Esophagus muscularis mucosa (tissue), 4 donors: ENCODE measurements at places on chromosomes 11 and 22. TPM values are rescaled to one million over a fixed set of nuclear protein-coding genes. Genes with fewer than 3 reads are reported as not detected.

DNA sequence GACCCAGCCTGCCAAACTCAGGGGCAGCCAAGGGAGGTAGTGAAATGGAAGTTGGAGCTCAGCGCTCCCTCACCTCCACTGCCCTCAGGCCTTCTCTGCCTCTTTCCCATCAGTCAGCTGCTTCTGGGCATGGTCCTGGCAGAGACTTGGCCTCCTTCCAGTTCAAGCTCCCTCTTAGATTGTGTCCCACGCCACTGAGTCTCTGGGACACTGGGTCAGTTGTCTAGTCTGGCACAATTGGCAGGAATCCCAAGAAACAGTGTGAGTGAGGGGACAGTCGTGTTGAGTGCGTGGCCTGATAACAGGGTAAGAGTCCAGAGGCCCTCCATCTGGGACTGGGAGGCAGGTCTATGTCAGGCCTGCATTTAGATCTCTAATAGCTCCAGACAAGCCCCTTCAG is 7.1 kb upstream of the SLC35E4 start:
- H3K27me3 ChIP-seq, result no peaks in the 10 kb centered on the region
- no peaks in the 10 kb centered on the region for H3K4me1 ChIP-seq
- no peaks in the 10 kb centered on the region for H3K36me3 ChIP-seq
- no peak for DNase-seq
- no peak overlapping the region for H3K4me3 ChIP-seq
- no peak overlapping the region for H3K27ac ChIP-seq

DNA sequence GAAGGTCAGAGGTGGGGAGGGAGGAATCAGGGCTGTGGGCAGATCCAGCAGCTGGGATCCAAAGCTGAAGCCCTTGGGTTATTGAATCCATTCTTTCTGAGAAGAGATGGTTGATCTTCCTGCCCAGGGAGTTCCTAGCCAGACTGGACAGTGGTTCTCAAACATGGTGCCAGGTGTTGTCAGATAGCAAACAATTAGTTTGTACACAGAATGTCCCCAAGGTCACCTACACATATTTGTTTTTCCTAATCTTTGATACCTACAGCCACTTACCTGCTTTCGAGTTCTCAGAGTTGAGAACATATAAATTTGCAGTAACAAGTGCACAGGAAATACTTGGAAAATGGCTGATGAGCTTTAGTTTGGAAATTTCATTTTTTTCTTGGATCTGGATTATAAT is 54.5 kb downstream of the BMAL1 start:
- H3K27ac ChIP-seq, result no peak overlapping the region
- peaks cover 66% of the 10 kb centered on the region for H3K4me1 ChIP-seq
- no peaks in the 10 kb centered on the region for H3K27me3 ChIP-seq

- H3K4me3 ChIP-seq, result no peak overlapping the region
- H3K27me3 ChIP-seq, result no peaks in the 10 kb centered on the region
- no peak for DNase-seq
- no peak overlapping the region for H3K27ac ChIP-seq
These were observed 20.2 kb downstream of the ARHGAP1 start for GRCh38 chr11:46680164-46680760.

GRCh38 chr11:46134540-46134939 is 13.3 kb upstream of the PHF21A start:
- peaks cover 3% of the 10 kb centered on the region for H3K27me3 ChIP-seq
- no peak overlapping the region for H3K4me3 ChIP-seq
- no peaks in the 10 kb centered on the region for H3K36me3 ChIP-seq

DNA sequence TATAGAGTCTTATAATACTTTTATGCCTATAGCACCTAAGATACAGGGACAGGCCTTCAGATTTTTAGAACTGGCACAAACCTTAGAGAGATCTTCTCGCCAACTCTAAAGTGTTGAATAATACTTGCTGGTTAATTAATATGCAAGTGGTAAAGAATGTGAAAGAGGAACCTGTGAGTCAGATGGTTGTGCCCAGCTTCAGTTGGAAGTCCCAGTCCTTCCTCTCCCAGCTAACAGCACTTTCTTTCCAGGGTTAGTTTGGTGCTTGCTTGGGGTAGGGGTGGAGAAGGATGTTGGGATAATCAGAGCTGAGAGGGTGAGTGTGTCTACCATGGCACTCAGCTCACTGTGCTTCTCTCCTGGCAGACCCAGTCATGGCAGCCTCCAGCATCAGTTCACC is 4.9 kb upstream of the TMEM132A start:
- H3K27me3 ChIP-seq, result peaks cover 13% of the 10 kb centered on the region
- H3K4me1 ChIP-seq, result peaks cover 55% of the 10 kb centered on the region
- H3K4me3 ChIP-seq, result no peak overlapping the region
- DNase-seq, result no peak

- H3K27ac ChIP-seq, result no peak overlapping the region
- H3K4me3 ChIP-seq, result no peak overlapping the region
- no peaks in the 10 kb centered on the region for H3K4me1 ChIP-seq
- no peak for DNase-seq
- H3K36me3 ChIP-seq, result no peaks in the 10 kb centered on the region
- no peaks in the 10 kb centered on the region for H3K27me3 ChIP-seq
These were observed 18.0 kb downstream of the OR52B2 start for GRCh38 chr11:6152126-6152525.

- no peak for DNase-seq
- H3K4me3 ChIP-seq, result no peak overlapping the region
- H3K4me1 ChIP-seq, result no peaks in the 10 kb centered on the region
- H3K27me3 ChIP-seq, result no peaks in the 10 kb centered on the region
- H3K27ac ChIP-seq, result no peak overlapping the region
- H3K36me3 ChIP-seq, result peaks cover 42% of the 10 kb centered on the region
These were observed 44.2 kb downstream of the MRE11 start for GRCh38 chr11:94449437-94449836.

DNA sequence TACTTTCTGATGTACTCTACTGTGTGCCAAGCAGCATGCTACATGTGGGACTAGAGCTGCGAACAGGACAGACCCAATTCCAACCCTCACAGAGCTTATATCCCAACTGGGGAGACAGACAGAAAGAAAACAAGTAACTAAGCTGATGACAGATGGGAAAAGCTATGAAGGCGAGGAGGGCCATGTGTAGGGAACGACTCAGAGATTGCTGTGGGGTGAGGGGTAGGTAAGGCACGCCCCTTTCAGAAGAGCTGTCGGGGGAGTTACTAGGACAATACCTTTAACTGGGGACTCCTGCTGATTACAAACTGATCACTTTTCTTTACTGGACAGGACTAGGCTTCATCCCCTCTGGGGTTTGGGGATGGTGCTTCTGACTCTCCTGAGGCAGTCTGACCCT is 48.9 kb downstream of the ST3GAL4 start:
- no peak for DNase-seq
- no peak overlapping the region for H3K27ac ChIP-seq
- H3K27me3 ChIP-seq, result no peaks in the 10 kb centered on the region
- H3K36me3 ChIP-seq, result peaks cover 29% of the 10 kb centered on the region
- no peak overlapping the region for H3K4me3 ChIP-seq
- H3K4me1 ChIP-seq, result peaks cover 8% of the 10 kb centered on the region

GRCh38 chr22:41902932-41903421 is 11.9 kb downstream of the SHISA8 start:
- H3K27ac ChIP-seq, result no peak overlapping the region
- H3K4me3 ChIP-seq, result no peak overlapping the region
- peaks cover 91% of the 10 kb centered on the region for H3K36me3 ChIP-seq
- H3K27me3 ChIP-seq, result no peaks in the 10 kb centered on the region
- no peak for DNase-seq

- no peak for DNase-seq
- H3K27me3 ChIP-seq, result no peaks in the 10 kb centered on the region
These were observed 24.6 kb upstream of the CWF19L2 start for GRCh38 chr11:107482234-107482633.

DNA sequence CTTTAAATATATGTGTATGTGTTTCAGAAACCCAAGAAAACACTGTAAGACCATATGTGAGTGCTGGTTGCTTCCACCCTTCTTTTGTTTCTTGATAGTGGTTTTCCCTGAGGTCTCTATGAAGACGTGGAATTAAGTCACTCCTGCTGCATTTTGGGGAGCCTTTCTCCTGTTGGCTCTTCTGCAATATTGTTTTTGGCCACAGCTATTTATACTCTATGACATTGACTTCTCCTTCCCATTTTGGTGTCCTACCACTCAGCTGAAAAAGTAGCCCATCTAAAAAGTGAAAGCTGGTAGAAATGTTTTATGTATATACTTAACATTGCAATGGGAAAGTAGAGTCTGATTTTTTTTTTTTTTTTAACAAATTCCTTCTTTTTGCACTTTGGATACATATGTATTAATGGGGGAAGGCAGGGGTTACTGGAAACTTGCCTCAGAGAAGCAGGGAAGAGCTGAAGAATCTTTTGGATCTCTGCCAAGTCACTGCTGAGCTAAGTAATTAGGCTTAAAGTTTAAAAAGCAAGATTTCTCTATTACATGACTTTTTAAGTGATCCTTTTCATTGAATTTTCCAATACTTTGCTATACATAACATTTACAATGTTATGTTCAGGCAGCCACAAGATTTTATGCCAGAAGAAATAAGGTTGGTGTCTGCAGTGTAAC is 1.8 kb downstream of the TTC17 start:
- peak overlapping the region; percentile 100 for H3K4me3 ChIP-seq
- H3K4me1 ChIP-seq, result peaks cover 13% of the 10 kb centered on the region
- DNase-seq, result no peak
- H3K27ac ChIP-seq, result no peak overlapping the region

DNA sequence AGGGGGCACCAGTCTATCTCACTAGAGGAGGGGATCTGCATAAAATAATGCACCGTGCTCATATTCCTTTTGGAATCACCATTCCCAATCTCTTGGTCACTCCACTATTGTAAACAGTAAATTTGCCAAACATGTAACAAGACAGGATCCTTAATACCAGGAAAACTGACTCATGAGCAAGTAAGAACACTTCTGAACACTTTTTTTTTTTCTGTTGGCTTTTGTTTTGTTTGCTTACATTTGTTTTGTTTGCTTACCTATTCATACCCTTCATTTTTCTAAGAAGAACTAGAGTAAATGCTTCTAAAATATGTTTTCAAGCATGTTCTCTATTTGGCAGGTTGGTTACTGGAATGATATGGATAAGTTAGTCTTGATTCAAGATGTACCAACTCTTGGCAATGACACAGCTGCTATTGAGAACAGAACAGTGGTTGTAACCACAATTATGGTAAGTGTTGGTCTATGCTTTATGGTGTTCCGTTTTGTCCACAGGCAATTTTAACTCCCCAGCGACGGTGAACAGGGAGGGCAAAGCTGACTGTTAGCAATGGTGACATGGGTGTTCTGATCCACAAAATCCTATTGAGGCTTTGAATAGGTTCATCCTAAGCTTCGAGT is 111.8 kb downstream of the MSANTD4 start:
- no peaks in the 10 kb centered on the region for H3K36me3 ChIP-seq
- DNase-seq, result no peak
- no peak overlapping the region for H3K4me3 ChIP-seq
- no peak overlapping the region for H3K27ac ChIP-seq
- no peaks in the 10 kb centered on the region for H3K27me3 ChIP-seq
- H3K4me1 ChIP-seq, result no peaks in the 10 kb centered on the region

DNA sequence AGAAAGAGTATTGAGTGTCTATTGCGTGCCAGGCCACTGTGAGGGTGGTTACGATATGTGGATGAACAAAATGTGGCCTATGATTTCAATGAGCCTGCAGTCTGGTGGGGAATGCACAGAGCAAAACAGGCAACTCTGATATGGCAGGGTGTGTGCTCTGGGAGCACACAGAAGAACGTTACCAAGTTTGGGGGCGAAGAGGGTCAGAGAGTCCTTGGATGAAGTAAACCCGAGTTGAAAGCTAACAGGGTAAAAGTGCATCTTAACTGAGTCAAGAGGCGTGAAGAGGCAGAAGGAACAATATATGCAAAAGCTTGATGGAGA is 258 bp downstream of the CFAP68 start:
- H3K4me3 ChIP-seq, result peak overlapping the region; percentile 63
- peaks cover 16% of the 10 kb centered on the region for H3K4me1 ChIP-seq
- DNase-seq, result no peak

DNA sequence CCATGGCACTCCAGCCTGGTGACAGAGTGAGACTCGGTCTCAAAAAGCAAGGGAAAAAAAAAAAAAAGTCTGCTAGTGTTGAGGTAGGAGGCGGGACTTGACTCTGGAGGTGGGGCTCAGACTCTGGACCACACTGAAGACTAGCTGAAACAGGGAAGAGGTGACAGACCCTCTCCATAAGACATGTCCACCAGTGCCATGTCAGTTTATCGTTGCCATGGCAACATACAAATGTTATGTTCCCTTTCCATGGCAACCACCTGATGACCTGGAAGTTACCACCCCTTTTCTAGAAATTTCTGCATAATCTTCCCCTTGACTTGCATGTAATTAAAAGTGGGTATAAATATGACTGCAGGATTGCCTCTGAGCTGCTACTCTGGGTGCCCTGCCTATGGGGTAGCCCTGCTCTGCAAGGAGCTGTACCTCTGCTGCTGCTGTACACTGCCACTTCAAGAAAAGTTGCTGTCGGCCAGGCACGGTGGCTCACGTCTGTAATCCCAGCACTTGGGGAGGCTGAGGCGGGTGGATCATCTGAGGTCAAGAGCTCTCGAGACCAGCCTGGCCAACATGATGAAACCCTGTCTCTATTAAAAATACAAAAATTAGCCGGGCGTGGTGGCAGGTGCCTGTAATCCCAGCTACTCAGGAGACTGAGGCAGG is 55.1 kb downstream of the KIAA1671 start:
- no peaks in the 10 kb centered on the region for H3K36me3 ChIP-seq
- H3K27ac ChIP-seq, result no peak overlapping the region
- H3K27me3 ChIP-seq, result no peaks in the 10 kb centered on the region
- H3K4me1 ChIP-seq, result peaks cover 2% of the 10 kb centered on the region
- no peak overlapping the region for H3K4me3 ChIP-seq
- DNase-seq, result no peak

The NCR3LG1 gene
- total RNA-seq, result 1.7 TPM

The SLC6A5 gene
- not detected for total RNA-seq

The SHANK2 gene
- 25.3 TPM for total RNA-seq

The OR51B5 gene
- total RNA-seq, result not detected

The APOC3 gene
- not detected for total RNA-seq

The CCDC89 gene
- 2.9 TPM for total RNA-seq

The FAM76B gene
- 17.1 TPM for total RNA-seq

The DNAJB7 gene
- total RNA-seq, result not detected

The ME3 gene
- 24.9 TPM for total RNA-seq
